ENCODE measurements at places on chromosomes 1 and 21.

GRCh38 chr1:186218654-186219352 lies 156.2 kb downstream of the TPR start:
- no peaks in the 10 kb centered on the region for H3K4me1 ChIP-seq
- no peaks in the 10 kb centered on the region for H3K36me3 ChIP-seq
- no peak overlapping the region for H3K4me3 ChIP-seq

- H3K4me1 ChIP-seq: peaks cover 5% of the 10 kb centered on the region
- H3K27ac ChIP-seq: no peak overlapping the region
- peak; percentile 59 for DNase-seq
- no peak overlapping the region for H3K4me3 ChIP-seq
- no peaks in the 10 kb centered on the region for H3K27me3 ChIP-seq
- H3K36me3 ChIP-seq: peaks cover 4% of the 10 kb centered on the region
These were observed 12.7 kb upstream of the C1orf167 start for GRCh38 chr1:11749203-11749689.

DNA sequence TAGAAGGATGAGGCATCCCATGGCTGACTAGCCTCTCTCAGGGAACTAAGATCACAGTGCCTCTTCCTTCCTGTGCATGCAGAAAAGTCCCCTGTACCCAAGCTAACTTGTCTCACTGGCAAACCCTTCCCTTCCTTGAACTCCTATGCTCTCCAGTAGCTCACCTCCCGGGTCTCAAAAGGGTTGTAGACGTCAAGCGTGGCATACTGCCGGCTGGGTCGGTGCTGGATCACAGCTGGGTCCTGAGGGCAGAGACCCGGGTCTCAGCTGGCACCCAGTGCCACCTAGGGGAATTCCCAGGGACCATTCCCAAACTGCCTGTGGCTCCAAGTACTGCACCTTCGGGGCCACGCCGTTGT lies 688 bp downstream of the SCAMP3 start:
- peaks cover 30% of the 10 kb centered on the region for H3K4me1 ChIP-seq
- peak overlapping the region; percentile 97 for H3K4me3 ChIP-seq
- H3K27ac ChIP-seq: peak overlapping the region; percentile 96
- DNase-seq: no peak
- H3K27me3 ChIP-seq: no peaks in the 10 kb centered on the region
- H3K36me3 ChIP-seq: peaks cover 55% of the 10 kb centered on the region

DNA sequence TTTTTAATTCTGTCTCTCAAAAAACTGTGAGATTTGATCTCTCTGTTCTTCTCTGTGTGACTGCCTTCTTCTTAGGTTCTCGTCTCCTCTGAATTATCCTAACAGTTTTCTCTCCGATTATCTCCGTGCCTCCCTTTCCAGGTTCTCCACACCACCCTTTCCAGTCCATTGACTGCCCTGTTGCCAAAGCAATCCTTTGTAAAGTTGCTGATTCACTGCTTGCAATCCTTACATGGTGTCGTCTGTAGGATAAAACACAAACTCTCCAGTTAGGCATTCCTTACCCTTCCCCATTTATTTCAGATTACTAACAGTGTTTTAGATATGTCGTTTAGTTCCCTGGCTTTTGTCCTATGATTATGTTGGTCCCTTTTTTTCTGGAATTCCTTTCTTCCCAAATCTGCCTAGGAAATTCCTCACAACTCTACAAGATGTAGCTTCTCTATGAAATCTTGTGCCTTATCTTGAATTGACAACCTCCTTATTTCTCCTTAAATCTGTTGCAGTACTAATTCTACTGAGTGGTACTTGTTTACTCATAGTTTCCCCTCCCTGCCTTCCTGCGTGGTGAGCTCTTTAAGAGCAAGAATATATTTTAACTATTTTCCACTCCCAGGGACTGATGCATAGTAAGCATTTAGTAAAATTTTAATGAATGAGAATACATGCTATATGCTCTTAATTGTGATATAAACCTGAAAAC lies 22.3 kb downstream of the RCOR3 start:
- no peak overlapping the region for H3K4me3 ChIP-seq
- H3K27ac ChIP-seq: no peak overlapping the region
- no peaks in the 10 kb centered on the region for H3K27me3 ChIP-seq
- peaks cover 11% of the 10 kb centered on the region for H3K36me3 ChIP-seq

- no peak overlapping the region for H3K27ac ChIP-seq
- H3K4me3 ChIP-seq: no peak overlapping the region
- H3K27me3 ChIP-seq: no peaks in the 10 kb centered on the region
- no peaks in the 10 kb centered on the region for H3K36me3 ChIP-seq
- DNase-seq: no peak
- no peaks in the 10 kb centered on the region for H3K4me1 ChIP-seq
These were observed 654.2 kb downstream of the AMY1C start for GRCh38 chr1:104403883-104404282.

DNA sequence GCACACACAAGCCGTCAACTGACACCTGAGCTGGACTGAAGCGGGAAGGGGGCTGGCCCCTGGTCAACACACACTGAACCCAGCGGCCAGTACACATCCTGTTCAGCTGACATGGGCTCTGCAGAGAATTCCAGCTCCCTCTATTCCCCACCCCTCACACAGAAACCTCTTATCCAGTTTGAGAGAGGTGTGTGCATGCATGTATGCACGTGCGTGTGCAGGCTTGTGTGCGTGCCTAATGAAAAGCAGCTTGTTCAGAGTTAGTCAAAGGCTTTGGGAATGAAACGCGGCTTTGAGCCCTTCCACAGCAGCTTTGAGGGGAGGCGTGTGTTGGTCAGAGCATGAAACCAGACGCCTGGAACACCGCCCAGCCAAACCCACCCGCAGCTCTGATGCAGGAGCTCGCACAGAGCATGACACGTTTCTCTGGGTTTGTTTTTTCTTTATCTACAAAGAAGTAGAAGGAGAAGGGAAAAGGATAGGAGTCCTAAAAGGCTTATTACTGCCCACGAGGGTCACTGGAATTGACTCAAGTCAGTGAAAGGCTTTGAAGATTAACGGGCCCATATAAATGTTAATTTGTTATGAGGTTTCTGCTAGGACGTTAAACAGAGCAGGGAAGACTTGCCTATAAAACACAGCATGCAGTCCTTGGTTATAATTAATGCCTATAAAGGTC lies 184.2 kb downstream of the ETS2 start:
- H3K36me3 ChIP-seq: no peaks in the 10 kb centered on the region
- peaks cover 17% of the 10 kb centered on the region for H3K4me1 ChIP-seq
- H3K27me3 ChIP-seq: peaks cover 52% of the 10 kb centered on the region
- no peak for DNase-seq
- H3K4me3 ChIP-seq: no peak overlapping the region

DNA sequence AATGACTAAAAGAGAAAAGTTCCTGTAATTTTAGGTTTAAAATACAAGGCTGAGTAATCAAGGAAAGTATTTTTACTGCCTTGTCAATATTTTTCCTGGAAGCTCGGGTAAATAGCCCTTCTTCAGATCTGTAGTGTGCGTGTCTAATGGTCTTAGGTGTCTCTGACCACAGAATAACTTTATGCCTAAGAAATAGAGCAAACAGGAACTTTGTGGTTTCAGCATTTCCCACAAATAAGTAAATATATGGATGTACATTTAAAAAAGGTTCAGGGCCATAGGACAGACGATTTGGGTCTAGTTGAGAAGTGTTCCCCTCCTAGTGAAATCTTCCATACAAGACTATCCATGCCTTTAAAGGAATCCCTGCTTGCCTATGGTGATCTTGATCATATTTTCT lies 107.0 kb downstream of the ZC3H11B start:
- H3K27me3 ChIP-seq: peaks cover 2% of the 10 kb centered on the region
- H3K36me3 ChIP-seq: no peaks in the 10 kb centered on the region
- no peak overlapping the region for H3K4me3 ChIP-seq
- no peak overlapping the region for H3K27ac ChIP-seq
- H3K4me1 ChIP-seq: no peaks in the 10 kb centered on the region

- peaks cover 12% of the 10 kb centered on the region for H3K4me1 ChIP-seq
- H3K36me3 ChIP-seq: peaks cover 52% of the 10 kb centered on the region
- no peak overlapping the region for H3K4me3 ChIP-seq
- no peaks in the 10 kb centered on the region for H3K27me3 ChIP-seq
These were observed 13.5 kb downstream of the EFCAB14 start for GRCh38 chr1:46705408-46705807.
